Myocyte (in vitro differentiated cells): ENCODE measurements at places on chromosomes 7 and 10.
A peak's percentile ranks its signal among the peaks of the same experiment; 100 is the strongest.

- DNase-seq = no peak
Observed at GRCh38 chr7:18552316-18552916, 56.9 kb downstream of the HDAC9 start.

DNA sequence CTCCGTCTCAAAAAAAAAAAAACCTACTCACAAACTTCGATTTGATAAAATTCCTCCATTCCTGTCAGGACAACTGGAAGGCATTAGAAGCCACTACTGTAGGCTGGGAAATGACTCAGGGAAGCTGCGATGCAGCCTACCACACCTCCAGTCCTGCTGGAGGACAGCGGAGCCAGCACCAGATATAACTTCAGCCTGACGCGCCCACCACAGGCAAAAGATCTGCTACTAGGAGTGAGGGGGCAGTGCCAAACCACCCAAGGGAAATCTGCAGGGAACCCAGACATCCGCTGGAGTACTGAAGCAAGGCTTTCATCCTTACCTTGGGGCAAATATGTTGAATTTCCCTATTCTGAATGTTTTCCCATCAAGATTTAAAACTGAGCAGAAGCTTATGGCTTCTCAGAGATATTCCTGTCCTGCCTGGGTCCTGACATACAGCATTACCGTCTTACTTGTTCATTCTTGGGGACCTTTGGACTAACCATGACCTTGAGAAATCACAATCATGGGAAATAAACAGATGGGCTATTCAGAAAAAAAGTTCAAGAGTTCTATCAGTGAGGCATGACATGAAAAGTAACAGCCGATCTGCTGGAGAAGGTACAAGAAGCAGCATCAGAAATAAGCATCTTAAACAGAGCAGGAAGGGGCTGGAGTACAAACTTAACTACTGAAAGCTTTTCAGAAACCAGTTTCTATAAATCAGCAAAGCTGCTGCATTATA lies 20.4 kb downstream of the BCCIP start:
- DNase-seq = peak; percentile 9

DNA sequence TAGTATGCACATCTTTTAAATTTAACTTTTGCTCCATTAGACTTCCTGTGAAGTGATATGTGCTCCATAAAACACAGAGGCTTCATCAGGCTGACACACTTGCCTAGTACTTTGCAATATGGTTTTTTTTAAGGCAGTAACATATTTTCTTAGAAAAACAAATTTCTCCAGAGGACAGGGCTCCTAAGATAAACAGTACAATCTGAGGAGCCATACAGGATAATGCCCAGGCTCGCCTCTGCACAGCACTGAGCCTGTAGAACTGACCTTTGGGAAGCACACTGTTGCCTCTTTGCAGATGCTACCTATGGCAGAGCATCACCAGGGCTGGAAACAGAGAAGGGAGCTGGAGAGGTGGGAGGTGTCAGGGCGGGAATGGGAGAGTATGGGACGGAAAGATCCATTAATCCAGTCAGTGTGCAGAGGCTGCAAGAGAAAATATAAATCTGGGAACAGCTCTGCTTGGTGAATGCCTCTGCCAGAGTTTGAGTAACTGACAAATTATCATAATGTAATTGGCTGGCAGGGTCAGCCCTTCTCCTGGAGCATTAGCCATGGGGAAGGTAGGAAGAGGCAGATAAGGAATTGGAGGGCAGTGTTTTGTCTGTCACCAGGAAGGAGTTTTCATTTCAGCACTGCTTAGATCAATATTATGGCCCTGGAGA lies 132.3 kb downstream of the CREB5 start:
- no peak for DNase-seq

DNA sequence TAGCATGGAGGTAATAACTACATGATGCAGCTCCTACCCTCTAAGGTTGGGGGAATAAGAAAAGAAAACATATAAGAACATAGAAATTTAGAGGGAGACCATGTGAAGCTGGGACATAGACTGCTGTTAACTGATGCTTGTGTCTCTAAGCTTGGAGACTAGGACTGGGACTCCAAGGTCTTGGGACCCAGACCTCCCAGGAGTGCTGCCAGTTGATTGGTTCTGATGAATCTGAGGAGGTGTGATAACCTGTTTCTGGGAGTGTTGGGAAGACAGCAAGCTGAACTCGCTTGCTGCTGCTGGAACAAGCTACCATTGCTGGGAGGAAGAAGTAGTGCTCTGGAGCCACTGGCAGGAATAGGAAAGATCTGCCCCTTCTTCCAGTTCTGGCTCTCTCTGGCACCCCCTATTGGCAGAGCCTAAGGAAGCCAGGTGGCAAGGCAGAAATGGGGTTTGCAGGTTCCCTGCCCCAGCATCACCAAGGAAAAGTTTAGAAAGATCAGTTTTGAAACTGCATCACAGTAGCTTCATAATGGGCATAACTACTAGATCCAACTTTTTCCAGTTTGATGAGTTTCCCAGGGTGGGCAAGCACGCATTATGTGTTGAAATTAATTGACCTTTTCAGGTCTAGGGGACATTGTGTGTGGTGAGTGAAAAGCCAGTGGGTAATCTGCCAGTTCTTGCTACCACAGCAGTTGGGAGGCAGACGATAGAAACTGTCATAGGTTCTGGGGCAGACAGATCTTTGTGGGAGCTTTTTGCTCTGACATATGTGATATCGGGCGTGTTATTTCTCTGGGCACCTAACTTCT lies 140.7 kb downstream of the SND1 start:
- DNase-seq = peak; percentile 40

GRCh38 chr7:19713676-19714075 lies 4.8 kb upstream of the POLR1F start:
- DNase-seq = peak; percentile 62

DNA sequence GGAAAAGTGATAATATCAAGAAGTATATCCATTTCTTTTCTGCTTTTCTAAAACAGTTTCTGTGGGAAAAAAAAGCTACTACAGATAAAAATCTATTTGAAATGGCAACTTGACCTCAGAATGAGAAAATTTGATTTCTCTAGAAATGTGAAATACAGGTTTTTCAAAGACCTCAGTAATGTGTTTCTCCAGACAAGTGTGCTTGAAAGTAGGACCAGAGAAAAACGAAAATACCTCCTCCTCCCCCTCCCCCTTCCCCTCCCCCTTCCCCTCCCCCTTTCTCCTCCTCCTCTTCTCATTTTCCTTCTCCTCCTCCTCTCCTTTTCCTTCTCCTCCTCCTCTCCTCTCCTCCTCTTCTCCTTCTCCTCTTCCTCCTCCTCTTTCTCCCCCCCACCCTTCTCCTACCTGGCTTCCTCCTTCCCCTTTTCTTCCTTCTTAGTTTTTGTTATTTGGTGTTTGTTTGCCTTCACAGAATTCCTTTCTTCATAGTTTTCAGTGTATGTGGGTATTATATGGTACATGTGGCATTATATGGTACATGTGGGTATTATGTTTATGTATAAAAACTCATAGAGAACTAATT lies 179.4 kb downstream of the CDK14 start:
- DNase-seq = no peak
